ENCODE measurements at places on chromosomes 2 and 18.
A peak's percentile ranks its signal among the peaks of the same experiment; 100 is the strongest.

GRCh38 chr2:119015845-119016244 lies 73.9 kb downstream of the MARCO start:
- DNase-seq = no peak

DNA sequence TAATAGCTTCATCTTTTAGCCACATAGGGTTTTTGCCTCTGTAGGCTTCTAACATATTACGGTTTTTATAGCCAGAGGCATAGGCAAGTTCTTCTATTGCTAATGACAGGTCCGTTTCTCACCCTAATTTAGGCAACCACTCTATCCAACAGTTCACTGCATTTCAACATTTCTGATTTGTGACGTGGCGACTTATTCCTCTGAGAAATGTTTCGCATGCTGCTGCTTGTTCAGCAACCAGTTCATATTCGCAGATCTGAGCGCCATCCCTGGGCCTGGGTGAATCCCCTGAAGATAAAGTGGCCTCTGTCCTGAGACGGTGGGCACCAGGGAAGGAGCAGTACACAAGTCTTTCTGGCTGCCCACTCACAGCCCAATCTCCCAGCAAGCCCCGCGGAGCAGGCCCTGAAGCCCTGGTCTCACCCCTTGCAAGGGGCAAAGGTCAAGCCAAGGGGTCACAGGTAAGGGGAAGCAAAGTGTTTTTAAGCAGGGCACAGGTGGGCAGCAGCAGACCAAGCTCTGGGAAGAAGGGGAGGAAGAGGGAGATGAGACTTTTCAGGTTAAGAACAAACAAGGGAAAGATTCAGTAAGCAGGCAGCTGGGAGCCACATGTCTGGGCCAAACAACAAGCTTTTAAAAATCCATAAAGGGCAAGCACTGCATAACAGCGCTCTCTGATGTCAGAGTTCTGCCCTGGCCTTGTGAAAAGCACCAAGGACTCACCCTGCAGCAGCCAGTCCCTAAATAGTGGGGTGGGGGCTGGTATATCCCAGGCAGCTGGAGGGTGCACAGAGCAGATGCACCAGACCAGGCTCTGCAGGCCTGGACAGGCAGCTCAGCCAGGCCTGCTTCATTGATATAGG lies 10.8 kb upstream of the COX7A2L start:
- DNase-seq = no peak

- no peak for DNase-seq
Measured at GRCh38 chr2:60045456-60045855, 508.0 kb downstream of the BCL11A start.

GRCh38 chr2:53519918-53520841 lies 247.4 kb upstream of the CHAC2 start:
- DNase-seq = no peak

DNA sequence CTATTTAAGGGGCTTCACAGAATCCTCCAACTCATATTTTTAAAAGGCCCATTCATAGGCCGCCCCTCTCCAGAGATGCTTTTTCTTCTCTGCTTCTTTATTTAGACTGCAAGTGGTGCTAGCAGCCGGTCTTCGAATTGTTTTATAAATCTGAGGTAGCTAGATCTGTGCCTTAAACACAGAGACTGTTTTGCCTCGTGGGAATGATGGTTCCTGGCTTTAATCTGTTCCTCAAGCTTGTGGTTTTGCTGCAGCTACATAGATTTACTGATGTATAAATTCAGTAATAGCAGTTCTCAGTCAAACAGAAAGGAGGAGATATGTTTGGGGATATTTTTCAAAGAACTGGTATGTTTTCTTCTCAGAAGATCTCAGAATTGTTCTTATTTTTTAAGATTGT lies 45.3 kb downstream of the TNFRSF11A start:
- no peak for DNase-seq

- DNase-seq = no peak
Measured at GRCh38 chr18:48035556-48035860, 105.0 kb upstream of the SMAD2 start.

DNA sequence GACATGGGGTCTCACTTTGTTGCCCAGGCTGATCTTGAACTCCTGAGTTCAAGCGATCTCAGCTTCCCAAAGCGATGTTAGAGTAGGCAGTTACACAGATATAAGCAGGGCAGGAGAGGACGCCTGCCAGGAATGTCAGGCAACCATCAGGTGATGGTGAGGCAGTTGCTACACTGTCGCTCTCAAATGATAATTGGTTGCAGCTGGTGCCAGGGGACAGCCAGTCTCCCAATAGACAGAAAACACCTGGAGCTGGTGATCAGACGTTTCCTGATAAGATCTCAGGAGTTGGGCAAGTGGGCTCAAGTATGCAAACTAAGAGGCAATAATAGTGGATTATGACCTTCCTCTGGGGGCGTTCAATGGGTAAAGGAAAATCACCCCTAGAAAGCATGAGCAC lies 163.1 kb upstream of the RGPD4 start:
- DNase-seq = no peak

- DNase-seq = no peak
Measured at GRCh38 chr2:79993144-79993543, 311.4 kb downstream of the LRRTM1 start.

- no peak for DNase-seq
Measured at GRCh38 chr2:189226017-189226416, 46.5 kb upstream of the COL5A2 start.

- no peak for DNase-seq
Measured at GRCh38 chr2:135174049-135174809, 122.1 kb downstream of the RAB3GAP1 start.

GRCh38 chr2:68426848-68427579 lies 40.1 kb downstream of the FBXO48 start:
- no peak for DNase-seq

- peak; percentile 41 for DNase-seq
Measured at GRCh38 chr2:127695491-127696472, 5.5 kb upstream of the SFT2D3 start.

GRCh38 chr18:58213440-58213839 lies 169.4 kb downstream of the NEDD4L start:
- no peak for DNase-seq

- DNase-seq = peak; percentile 38
Measured at GRCh38 chr18:48931680-48932461, 18.9 kb downstream of the SMAD7 start.

DNA sequence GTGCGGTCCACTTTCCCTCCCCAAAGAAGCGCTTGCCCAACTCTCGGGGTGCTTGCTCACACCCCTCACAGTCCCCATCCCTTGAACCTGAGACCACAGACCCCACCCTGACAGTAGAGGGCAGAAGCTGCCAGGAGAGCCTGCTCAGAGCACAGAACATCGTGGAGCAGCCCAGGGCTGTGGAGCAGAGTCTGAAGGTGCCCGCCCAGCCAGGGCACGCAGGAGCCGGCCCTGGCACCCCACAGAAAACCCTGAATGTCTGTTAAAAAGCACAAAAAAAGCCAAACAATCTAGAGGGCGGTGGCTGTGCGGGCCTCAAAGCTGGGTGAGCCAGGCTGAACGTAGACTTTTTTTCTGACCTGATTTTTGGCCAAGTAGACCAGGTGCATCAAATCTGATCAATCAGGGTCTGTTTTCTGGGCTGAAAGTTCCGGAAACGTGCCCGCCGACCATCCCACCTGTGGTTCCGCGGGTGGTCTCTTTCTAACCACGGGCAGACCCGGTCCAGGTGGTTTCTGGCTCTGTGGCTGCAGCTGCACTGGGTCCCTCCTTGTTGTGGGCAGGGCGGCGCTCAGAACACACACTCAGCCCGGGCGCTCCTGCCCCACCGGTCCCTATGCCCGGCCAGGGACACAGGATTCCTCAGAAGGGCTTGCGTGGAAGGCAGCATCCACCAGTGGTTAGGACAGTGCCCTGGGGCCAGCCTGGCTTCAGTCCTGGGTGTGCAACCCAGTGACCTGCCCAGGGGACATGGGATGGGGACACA lies 66.3 kb downstream of the SLC66A2 start:
- no peak for DNase-seq

GRCh38 chr18:49238433-49239042 lies 221.9 kb downstream of the DYM start:
- no peak for DNase-seq

- DNase-seq = no peak
Measured at GRCh38 chr2:138727956-138728355, 52.2 kb downstream of the NXPH2 start.

GRCh38 chr2:239129147-239129920 lies 271.5 kb downstream of the HDAC4 start:
- no peak for DNase-seq

DNA sequence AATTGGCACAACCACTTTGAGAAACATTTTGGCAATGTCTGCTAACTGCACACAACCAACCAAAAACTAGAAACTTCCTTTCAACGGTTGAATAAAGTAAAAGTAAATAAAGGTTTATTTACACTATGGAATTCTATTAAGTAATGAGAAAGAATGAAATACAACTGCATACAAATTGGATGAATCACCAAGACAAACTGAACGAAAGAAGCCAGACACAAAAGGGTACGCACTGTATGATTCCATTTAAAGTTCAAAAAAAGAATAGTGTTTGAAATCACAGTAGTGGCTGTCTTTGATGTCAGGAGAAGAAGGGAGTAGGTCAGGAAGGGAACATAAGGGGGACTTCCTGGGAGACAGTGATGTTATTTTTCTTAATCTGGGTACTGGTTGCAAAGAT lies 46.5 kb upstream of the SULT1C3 start:
- DNase-seq = no peak

GRCh38 chr2:40451918-40452605 lies at the start of gene SLC8A1:
Gene SLC8A1 (minus strand): TSS chr2:40452090.
- no peak for DNase-seq

GRCh38 chr2:50863218-50863617 lies 168.7 kb downstream of the NRXN1 start:
- DNase-seq = no peak

DNA sequence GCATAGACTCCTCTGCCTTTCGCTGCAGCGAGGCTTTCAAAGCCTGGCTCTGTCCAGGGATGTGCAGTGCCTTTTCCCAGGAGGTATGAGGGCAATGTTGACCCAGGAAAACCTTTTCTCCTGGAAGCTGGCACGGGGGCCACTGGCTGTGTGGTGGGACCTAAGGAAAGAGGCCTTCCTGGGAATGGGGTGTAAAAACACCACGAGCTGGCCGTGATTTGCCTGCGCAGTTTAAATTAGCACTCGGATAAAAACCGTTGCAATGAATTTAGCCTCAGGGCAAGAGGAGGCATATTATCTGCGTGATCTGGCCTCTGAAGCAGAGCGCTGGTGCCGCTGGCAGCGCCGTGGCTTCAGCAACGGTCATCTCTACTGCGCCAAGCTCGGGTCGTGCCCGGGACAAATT lies 3.0 kb downstream of the OSR1 start:
- DNase-seq = no peak
